T-helper 17 cell (primary cell): ENCODE measurements at places on chromosomes 2 and 18.

DNA sequence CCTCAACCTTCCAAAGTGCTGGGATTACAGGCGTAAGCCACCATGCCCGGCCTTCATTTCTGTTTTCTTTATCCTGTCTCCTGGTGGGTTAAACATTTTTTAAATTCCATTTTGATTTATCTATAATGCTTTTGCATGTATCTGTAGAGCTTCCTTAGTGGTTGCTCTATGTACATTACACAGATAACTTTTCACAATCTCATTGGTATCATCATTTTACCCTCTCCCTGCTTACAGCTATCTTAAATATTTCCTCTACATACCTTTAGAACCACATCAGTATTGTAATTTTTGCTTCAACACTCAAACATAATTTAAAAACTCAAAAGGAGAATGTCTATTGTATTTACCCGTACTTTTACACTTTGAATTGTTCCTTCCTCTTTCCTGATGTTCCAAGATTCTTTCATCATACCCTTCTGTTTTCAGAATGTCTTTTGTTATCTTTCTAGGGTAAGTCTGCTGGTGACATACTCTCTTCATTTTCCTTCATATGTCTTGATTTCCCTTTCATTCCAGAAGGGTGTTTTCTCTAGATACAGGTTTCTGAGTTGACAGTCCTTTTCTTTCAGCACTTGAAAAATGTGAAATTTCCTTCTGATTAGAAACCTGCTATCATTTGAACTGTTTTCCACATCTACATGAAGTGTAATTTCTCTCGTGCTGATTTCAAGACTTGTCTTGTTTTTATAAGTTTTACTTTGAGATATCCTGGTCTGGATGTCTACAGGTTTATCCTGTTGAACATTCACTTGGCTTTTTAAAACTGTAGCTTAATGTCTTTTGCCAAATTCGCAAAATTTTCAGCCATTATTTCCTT, 21.9 kb downstream of the PPP3R1 start:
- DNase-seq = no peak

GRCh38 chr2:135030826-135031225, 16.4 kb downstream of the MAP3K19 start:
- DNase-seq = no peak

DNA sequence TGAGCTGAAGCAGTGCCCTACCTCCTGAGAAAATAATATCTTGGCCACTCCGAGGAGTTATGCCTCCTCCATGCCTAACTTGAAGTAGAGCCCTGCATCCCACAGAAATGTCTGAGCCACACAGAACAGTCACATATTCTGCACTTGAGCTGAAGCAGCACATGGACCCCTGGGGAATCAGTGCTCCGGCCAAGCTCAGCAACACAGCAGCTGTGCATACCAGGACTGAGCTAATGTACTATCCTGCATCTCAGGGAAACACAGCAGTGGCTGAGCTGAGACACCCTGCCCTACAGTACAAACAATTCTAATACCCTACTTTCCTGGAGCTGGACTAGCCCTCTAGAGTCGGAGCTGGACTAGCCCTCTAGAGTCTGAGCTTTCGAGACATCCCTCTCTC, 166.9 kb downstream of the ZNF516 start:
- DNase-seq = no peak

- DNase-seq = no peak
These were observed 456.8 kb downstream of the MTX2 start for GRCh38 chr2:176725873-176726645.

DNA sequence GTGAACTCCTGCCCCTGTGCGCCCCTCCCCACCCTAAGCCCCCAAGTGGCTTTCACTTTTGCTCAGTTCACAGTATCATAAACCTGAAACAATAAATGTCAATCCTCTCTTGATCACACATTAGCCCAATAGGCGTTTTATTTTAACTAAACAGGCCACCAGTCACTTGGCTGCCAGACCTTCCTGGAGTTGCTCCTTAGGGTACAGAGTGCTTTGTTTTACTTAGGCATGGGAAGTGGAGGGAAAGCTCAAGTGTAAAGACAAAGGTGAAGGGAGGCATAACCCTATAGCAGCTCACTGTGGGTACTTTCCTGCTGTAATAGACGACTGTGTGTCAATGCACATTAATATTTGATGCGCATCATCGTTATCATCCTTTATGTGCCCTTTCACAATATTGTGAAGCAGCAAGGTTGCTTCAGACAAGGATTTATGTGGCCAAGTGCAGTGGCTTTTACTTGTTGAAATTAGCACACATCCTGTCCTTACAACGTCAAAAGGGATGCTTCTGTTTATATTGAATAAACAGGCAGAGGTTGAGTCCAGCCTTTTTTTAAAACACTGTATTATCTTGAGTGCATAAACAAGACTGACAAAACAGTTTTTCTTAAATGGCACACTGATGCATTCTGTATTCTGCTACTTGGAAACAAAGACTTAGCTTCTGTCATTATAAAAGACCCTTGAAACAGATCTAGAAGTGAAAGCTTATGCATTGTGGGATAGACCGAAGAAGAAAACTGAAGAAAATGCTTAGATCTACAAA, 168.5 kb downstream of the TMEFF2 start:
- DNase-seq = no peak

GRCh38 chr18:39037925-39038324, 1472.3 kb upstream of the CELF4 start:
- no peak for DNase-seq

DNA sequence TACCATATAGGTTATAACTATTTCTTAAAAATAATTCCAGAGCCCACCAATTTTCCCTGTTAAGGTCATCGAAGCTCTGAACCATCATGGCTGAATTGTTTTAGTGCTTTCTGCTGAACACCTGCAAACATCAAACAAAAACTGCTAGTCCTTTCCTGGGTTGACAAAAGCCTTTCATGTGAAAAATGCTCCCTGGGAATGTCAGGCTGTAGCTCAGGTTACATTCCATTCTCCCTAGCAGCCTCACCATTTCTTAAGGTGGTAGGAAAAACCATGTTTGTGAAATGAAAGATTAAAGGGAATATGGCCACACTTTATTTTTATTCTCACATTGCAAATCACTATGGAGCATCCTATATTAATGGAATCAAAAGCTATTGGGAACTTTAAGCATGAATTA, 5.7 kb downstream of the TCF4 start:
- DNase-seq = no peak

GRCh38 chr2:99611786-99612185, 122.0 kb upstream of the REV1 start:
- no peak for DNase-seq
